Karpas-422 (cell line): ENCODE measurements at places on chromosomes 13 and 19. TPM values are rescaled to one million over a fixed set of nuclear protein-coding genes. Genes with fewer than 3 reads are reported as not detected.

DNA sequence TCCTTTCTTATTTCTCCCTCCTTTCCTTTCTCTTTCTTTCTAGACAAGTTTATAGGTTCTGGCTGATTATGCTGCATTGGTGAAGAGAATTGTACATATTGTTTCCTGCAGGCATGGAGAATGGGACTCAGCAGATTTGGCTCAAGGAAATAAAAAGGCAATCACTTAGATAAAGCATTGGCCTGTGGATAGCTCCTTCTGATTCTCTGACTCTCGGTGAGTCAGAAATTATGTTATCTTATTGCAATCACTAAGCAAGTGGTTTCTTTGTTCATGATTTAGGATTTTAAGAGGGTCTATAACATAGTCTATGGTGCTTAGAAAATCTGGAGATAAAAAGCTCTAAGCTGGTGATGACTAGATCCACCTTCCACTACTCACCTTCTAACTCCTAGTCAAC, 54.0 kb upstream of the POSTN start:
- DNase-seq = no peak

DNA sequence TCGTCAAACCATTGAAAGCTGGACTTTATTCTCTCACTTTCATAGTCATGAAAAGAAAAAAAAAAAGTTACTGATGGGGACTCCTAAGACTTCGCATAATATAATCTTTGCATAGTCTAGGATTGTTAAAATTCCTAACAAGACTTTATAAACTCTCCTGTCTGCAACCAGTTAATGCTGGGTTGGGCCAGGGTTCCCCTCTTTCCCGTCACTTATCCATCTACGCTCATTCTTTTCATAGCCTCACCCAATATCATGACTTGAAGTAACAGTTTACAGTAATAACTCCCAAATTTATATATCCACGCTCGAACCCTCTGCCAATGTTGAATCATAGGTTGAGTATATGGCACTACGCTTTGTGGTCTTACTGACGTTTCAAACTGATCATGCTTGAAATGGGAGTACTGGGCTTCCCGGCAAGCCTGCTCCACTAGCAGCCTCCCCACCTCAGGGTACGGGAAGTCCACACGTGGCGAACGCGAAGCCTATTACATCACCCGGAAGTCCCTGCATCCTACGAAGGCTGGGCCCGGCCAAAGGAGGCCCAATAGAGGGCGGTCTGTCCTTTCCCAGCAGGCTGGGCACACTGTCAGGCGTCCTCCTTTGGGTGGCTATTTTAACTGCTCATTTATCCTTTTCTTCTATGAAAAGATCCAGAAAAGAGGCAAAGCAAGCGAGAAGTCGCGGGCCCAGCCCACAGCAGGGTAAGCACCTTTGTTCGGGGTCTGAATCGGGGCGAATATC, 694 bp upstream of the ZNF460 start:
- peak; percentile 98 for DNase-seq

DNA sequence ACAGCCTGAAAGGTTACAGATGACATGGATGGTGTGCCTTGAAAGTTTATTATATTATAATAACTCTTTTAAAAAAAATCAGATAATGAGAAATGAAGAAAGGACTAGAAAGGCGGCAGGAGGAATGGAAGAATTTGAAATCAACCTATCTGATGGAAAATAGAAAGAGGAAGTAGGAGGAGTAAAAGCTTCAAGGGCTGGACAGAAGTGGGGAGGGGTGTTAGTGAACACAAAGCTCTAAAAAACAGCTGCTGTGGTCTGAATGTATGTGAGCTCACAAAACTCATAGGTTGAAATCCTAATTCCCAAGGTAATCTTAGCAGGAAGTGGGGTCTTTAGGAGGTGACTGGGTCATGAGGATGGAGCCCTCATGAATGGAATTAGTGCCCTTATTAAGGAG, 19.5 kb downstream of the CCDC70 start:
- no peak for DNase-seq

DNA sequence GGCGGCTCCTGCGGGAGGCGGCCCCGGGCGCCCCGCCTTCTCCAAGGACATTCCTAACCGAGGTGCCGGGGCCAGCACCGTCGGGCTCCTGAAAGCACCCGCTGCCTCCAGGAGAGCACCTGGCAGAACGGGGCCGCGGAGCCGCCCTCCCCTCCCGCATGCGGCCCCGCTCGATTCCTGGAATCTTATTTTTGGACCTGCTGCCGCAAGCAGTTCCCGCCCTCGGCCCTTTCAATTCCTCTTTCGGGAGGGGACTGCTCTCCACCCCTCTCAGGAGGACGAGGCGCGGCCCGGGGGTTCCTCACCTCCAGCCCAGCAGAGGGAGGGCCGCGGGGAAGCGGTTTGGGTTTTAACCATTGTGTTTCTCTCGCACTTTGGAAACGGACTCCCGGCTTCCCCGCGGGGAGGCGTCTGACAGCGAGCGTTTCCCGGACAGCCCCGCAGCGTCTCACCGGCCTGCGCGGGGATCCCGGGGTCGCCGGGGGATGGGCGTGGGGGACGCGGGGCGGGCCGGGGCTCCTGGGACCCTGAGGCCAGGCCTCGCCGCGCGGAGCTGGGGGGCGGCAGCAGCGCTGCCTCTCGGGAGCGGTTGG, 849 bp downstream of the GAS6 start:
- DNase-seq = no peak

DNA sequence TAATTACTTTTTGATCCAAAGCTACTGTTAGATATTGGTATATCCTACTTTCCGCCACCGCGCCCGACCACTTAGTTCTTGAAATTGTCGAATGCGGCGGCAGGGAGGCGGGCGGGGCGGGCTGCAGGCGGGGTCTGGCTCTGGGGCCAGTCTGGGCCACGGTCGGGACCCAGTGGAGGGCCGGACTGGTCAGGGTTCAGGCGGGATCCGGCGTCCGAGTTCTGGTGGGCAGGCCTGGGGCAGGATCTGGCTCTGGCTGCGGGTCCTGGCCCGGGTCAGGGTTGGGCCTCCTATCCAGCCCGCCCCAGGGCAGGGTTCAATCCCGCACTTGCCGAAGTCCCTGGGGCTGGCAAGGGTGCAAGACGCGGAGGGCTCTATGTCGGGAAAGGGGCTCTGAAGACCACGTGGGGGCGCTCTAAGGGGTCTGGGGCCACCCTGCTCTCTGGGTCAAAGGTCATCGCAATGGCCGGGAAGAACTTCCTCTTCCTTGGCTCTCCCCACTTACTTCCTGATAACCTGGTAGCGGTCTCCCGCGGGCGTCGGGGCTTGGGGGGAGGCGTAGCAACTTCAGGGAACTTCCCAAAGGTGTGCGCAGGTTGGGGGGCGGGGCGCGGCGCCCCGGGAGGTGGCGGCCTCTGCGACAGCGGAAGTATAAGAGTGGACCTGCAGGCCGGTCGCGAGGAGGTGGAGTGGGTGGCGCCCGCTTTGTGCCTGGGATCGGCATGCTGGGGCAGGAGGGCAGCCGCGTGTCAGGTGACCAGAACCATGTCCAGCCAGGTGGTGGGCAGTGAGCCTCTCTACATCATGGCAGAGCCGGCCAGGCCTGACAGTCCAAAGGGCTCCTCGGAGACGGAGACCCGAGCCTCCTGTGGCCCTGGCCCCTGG, 83.4 kb downstream of the MRPL57 start:
- no peak for DNase-seq

- no peak for DNase-seq
Observed at GRCh38 chr13:112688560-112689302, 1.1 kb upstream of the ATP11A start.

DNA sequence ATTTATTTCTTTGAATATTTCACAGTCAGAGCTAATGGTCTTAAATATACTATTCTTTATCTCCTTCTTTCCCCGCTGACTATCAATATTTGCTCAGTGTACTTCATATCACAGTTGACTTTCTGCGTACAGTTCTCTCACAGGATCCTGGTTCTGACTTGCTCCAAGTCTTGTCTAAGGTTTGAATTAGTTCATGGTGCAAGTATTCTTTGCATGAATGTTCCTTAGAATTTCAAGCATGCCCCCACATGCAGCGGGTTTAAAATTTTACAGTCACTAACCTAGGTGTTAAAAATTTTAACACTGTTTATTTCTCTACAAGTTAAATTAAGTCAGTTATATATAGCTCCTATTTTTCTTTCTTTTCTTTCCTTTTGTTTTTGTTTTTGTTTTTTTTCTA, 20.8 kb upstream of the KLF12 start:
- no peak for DNase-seq

GRCh38 chr19:18308051-18308947, 14.6 kb downstream of the LSM4 start:
- no peak for DNase-seq

DNA sequence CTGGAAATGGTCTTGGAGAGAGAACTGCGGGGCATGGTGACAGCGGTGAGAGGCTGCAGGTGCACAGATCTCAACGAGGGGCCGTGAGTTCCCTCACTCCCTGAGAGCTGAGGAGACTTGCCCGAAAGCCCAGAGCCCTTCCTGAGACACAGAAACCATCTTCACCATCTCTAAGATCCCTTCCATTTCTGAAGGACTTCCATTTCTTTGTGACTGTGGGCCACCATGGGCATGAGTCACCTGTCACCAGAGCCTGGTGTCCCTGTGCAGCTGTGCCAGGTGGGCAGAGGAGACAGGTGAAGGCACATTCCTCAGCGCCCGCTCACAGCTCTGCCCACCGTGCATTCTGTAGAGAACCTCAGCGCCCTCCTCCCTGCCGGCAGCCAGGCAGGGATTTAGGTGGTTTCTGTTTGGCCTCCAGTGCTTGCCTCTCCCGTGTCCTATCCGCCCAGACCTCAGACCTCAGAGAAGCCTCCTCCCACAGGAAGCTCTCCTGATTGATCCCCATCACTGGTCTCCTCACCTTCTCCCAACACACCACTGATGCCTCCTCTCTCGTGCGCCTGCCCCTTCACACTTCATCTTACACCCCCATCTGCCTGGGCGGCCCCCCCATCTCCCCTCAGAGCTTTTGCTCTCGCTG, 24.2 kb downstream of the SH3GL1 start:
- no peak for DNase-seq

DNA sequence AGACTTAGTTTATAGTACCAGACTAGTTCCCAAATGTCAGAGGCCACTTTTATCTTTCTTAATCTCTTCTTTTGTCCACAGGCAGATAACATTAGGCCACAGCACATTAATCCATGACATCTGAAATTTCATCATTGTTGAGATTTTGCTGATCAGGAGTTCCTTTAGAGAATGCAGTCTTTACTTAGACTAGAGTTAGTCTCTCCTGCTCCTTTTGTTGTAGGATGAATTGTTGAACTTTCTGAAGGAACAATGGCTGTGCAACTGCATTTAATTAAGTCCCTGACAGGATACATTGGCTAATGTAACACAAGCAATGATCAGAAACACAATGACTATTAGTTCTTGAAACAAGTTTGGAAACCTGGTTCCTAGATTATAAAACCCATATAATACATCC, 266.3 kb downstream of the PCDH20 start:
- DNase-seq = no peak

The ZNF177 gene
- 2.5 and 5.0 TPM in 2 replicates for total RNA-seq

The PRTN3 gene
- not detected in 2 replicates for total RNA-seq

The CHST8 gene
- not detected in 2 replicates for total RNA-seq

The PLVAP gene
- total RNA-seq = 0.22 and 0.41 TPM in 2 replicates

The KCNN4 gene
- 0.32 TPM in 1 of 2 replicates, not detected in the other for total RNA-seq

The CPB2 gene
- not detected in 2 replicates for total RNA-seq

The HRC gene
- total RNA-seq = not detected in 2 replicates

The KCNK6 gene
- total RNA-seq = not detected in 2 replicates

The PTGER1 gene
- total RNA-seq = not detected in 2 replicates

The ATP8A2 gene
- not detected in 2 replicates for total RNA-seq

The CAMSAP3 gene
- 0.36 TPM in 1 of 2 replicates, not detected in the other for total RNA-seq
